Activated CD4-positive, alpha-beta T cell treated with anti-CD3 and anti-CD28 coated beads, Interleukin-10, Interleukin-2, amounts not matched to agents 100 ng/mL and 50 ng/mL, durations not matched to agents 16 hours and 8 hours (primary cell): ENCODE measurements at places on chromosomes 6 and 20.

- no peak for DNase-seq
Measured at GRCh38 chr6:24100024-24100769, 25.8 kb upstream of the NRSN1 start.

DNA sequence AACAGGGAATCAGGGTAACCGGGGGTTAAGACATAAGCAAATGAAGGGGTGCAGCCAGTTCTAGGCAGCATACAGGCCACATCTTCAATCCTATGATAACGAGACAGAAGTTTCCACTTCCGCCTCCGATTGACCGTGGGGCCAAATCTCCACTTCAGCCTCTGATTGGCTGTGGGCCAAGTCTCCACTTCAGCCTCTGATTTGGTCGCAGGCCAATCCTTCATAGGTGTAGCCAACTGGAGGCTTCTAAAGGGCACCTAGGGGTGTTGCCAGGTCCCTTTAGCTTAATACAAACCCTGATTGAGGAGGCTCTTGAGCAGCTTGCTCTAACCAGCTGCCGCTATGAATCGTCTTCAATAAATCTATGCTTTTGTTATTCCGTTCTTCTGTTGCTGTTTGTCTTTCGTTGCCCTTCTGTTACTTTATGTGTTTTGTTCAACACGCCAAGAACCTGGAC, 2.1 kb upstream of the ERGIC3 start:
- DNase-seq: peak; percentile 52

DNA sequence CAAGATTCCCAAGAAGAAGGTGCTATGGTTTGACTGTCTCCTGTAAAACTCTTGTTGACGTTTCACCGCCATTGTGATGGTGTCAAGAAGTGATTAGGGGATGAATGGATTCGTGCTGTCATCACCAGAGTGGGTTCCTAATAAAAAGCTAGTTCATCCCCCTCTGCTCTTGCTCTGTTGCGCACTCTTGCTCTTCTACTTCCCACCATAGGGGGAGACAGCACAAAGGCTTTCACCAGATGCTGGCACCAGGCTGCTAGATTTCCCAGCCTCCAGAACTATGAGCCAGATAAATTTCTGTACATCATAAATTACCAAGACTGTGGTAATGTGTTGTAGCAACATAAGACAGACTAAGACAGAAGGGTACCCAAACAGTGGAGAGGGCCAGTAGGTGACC, 21.6 kb upstream of the CCDC28A start:
- DNase-seq: no peak

DNA sequence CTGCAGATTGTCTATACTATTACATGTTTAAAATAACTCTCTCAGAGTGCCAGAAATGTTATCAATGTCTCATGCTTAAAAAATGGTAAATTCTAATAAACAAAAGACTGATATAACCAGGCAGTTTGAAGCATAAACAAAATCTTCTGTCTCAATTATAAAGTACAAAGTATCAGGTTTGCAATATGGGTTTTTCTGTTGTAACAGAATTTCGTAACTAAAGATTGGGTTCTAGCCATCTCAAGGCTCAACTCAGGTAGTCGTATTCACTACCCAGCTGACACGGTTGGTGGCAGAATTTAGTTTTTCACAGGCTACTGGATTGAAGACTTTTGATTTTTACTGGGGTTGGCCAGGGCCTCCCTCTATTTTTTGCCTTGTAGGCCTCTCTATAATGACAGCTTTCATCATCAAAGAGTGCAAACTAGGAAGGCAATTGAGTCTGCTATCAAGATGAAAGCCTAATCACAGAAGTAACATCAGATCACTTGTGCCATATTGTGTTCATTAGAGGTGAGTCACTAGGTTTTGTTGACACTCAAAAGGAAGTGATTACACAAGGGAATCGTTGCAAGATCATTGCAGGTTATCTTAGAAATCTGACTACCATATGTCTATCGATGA, 3.6 kb downstream of the CYP39A1 start:
- no peak for DNase-seq

GRCh38 chr6:82616386-82617028, 252.9 kb downstream of the TPBG start:
- DNase-seq: no peak

DNA sequence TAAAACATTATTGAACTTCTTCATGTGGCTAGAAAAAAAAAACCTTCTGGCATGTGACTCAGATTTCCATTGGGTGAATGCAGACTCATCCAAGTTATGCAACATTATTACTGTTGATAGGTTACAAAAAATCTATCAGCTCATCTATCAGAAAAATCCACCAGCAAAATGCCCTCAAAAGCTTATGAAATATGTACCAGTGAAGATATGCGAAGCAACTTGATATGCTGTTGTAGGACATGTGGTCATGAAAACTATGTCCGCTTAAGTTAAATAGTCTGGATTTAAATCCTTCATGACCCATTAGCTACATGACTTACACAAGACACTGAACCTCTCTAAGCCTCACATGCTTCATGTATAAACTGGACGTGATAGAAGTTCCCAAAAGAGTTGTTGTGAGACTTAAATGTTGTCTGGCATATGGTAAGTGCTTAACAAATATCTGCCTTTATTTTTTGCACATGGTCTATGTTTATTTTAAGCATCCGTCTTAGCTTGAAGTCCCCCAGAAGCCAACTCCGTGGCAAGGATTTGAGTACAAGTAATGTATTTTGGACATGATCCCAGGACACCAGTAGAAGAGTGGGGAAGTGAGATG, 12.5 kb upstream of the BFSP1 start:
- DNase-seq: no peak

GRCh38 chr6:64815718-64816117, 891.3 kb downstream of the EYS start:
- DNase-seq: no peak

DNA sequence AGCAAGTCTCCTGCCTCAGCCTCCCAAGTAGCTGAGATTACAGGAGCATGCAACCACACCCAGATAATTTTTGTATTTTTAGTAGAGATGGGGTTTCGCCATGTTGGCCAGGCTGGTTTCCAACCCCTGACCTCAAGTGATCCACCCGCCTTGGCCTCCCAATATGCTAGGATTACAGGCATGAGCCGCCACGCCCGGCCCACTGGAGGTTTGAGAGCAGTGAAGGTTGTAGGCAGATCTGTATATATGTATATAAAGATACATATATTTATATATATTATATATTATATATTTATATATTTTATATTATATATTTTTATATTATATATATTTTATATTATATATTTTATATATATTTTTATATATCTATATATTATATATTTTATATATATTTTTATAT, 38.2 kb upstream of the TTPAL start:
- DNase-seq: no peak

DNA sequence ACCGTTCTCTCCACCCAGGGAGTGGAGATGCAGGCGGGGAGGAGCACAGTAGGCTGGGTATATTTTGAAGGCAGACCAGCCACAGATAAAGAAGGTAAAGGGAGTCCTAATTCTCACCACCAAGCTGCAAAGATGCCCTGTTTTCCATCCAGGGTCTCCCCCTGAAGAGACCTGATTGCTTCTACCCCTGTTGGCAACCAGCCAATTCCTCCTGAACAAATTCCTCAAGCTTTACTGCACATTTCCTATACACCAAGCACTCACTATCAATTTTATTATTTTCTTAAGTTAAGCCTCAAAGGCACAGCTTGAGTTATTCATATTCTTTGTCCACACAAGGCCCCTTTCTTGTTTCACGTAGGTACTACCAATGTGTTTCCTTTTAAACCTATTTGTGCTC, 214.4 kb downstream of the EYA2 start:
- DNase-seq: no peak

DNA sequence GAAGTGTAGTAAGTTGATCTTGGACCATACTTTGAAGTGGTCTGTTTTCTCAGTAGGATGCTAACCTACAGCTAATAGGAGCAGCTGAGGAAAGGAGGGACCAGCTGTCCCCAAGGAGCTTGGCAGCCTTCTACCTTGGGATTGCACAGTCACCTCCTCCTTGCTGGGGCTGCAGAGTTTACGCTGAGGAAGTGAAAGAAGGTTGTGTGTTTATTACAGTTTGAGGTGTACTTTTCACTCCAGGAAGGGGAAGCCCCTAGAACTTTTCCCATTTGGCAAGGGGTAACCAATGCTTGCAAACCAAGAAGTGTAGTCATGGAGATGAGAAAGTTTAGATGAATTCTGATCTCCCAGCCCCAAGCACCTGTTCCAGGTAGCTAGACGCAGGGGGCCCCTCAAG, 58.8 kb downstream of the BMP6 start:
- DNase-seq: no peak

DNA sequence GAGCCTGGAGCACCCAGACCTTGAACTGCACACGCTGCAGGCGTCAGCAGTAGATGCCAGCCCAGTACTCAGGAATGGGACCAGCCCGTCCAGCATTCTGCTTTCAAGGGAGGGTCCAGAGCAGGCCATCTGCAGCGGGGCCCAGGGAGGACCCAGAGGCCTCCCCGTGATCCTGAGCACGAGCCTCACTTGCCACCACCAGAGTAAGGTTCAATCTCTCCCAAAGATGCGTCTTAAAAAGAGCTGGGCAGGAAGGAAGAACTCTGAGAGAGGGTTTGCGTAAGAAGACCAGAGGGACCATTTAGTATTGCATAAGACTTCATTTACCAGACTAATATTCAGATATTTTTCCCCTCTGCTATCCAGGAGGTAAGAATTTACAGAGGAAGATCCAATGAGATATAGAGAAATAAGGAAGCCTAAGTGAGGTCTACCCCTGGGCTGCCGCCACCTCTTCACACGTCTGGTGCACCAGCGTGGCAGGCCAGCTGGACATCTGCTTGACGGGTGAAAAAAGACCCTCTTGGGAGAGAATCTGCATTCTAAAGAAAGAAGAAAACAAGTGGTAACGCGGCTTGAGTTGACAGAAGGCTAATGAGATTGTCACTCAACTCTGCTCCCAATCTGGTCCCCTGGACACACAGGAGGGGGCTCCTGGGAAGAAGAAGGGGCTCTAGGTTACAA, 107.3 kb downstream of the PRND start:
- DNase-seq: no peak

- peak; percentile 98 for DNase-seq
Measured at GRCh38 chr20:63537525-63538203, 488 bp upstream of the PTK6 start.

DNA sequence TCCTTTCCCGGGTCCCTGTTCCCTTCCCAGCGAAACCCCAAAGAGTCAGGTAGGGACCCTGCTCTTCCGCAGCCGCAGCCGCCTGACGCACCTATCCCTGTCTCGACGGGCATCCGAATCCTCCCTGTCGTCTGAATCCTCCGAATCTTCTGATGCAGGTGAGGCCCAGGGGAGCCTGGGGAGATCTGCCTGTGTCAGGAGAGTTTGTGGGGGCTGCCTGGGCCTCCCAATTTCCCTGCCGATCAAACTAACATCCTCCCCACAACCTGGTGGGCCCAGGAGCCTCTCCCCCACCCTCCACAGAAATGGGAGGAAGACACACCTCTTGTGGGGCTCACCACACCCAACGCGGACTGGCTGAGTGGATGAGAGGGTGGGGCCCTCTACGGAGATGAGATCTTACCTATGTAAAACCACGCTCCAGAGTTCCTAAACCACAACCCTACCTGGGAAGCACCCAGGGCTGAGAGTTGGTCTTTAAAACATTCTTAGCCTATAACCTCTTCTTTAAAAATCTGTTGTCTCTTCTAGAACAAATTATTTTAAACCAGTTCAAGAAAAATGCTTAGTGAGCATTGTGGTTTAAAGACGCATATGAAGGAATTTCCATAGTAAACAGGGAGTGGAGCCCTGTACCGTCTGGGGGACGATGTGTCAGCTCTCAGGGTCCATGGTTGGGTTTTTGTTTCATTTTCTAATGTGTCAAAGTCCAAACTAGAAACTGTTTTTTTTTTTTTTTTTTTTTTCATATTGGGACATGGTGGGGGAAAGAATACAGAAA, 1.7 kb downstream of the CDC25B start:
- DNase-seq: peak; percentile 71

DNA sequence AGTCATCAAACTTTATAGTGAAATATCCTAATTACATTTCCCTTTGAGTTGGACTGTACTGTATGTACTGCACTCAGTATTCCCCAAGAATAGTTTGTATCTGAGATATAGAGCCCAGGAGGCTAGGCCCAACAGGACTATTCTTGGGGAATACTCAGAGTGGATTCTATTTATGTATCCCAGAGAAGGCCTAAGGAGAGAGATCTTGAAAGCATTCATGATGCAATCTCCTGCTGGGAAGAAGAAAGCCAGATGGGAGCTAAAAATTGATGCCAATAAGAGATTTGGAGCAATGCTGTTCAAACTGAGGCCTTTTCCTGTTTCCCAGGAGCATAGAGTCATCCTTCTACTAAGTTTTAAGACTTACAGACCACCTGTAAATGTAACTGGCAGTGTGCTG, 452.1 kb upstream of the PLCB4 start:
- DNase-seq: no peak

DNA sequence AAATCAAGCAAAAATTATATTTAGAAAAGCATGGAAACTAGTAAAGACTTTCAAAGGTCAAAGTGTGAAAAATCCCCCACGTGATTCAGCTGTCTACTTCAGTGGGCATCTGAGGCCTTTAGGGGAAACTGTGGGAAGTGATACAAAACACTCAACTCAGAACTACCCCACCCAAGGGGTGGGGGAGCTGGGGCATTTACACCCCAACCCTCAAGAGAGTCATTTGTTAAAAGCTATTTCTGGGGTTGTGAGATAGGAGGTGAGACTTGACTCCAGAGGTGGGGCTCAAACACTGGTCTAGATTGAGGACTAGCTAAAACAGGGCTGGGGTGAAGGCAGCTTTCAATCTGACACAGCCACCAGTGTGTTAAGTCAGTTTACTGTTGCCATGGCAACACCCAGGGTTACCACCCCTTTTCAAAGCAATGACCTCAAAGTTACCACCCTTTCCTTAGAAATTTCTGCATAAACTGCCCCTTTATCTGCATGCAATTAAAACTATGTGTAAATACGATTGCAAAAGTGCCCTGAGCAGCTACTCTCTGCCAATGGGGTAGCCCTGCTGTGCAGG, 9.9 kb upstream of the GTSF1L start:
- peak; percentile 87 for DNase-seq

DNA sequence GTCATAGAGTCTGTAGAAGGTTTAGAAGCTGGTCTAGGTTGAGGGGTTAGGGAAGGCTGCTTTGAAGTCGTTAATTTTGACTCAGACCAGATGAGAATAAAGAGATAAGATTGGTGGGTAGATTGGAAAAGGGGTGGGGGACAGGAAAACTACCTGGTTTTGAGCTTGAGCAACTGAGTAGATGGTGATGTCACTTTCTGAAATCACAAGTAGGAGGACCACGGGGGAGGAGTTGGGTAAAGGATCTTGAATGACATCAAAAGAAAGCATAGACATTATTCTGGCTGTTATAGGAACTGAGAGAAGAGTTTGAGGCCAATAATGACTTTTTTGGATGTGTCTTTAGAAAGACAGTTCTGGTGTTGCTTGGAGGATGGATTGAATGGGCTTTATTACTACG, 4.1 kb upstream of the COL9A1 start:
- no peak for DNase-seq

DNA sequence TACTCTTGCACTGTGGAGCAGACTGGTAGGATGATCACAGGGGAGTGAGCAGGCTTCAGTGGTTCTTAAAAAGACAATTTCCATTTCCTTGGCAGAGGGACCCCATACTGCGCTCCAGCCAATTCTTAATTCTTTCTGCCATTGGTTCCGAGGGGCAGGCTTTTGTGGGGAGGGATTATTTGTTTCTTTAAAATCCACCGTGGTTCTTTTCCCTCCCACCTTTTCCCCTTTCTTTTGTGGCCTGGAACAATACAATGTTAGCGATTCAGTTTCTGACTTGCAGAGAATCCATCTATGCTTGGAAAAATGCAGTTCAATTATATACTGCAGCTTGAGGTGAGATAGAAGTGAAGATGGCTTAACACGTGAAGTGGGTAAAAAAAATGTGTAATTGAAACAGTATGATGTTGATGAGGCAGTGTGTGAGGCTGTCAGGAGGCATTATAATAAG, 379.0 kb upstream of the FLRT3 start:
- DNase-seq: no peak
